ENCODE measurements at places on chromosomes 5 and 9.

DNA sequence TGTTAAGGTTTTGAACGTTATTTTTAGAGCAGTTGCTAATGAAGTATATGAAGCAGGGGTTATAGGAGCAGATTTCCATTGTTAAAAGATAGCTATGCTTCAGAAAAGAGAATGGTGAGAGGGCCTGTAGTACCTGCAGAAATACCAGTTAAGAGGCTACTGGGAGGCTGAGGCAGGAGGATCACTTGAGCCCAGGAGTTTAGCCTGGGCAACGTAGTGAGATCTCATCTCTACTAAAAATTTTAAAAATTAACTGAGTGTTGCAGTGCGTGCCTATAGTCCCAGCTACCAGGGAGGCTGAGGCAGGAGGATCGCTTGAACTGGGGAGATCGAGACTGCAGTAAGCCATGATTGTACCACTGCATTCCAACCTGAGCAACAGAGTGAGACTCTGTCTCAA, 148.8 kb downstream of the ZCCHC7 start:
- DNase-seq: no peak

GRCh38 chr5:16957304-16958196, 21.5 kb upstream of the MYO10 start:
- peak; percentile 75 for DNase-seq

DNA sequence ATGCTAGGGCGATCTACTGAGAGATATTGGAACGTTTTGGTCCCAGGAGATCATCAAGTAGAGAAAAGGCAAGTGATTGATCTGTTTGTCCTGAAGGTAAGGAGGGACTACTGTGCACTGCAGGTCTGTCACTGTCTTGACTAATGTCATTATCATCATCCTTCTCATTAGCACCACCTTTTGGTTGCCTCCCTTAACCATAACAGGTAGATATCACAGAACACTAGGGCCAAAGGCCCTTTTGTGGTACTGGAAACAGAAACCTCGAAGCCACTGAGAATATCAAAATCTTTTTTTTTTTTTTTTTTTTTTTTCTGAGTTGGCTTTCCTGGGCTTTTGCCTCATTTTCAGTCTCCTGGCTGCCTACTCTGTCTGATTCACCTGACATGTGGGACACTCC, 134.0 kb downstream of the KCTD16 start:
- no peak for DNase-seq

DNA sequence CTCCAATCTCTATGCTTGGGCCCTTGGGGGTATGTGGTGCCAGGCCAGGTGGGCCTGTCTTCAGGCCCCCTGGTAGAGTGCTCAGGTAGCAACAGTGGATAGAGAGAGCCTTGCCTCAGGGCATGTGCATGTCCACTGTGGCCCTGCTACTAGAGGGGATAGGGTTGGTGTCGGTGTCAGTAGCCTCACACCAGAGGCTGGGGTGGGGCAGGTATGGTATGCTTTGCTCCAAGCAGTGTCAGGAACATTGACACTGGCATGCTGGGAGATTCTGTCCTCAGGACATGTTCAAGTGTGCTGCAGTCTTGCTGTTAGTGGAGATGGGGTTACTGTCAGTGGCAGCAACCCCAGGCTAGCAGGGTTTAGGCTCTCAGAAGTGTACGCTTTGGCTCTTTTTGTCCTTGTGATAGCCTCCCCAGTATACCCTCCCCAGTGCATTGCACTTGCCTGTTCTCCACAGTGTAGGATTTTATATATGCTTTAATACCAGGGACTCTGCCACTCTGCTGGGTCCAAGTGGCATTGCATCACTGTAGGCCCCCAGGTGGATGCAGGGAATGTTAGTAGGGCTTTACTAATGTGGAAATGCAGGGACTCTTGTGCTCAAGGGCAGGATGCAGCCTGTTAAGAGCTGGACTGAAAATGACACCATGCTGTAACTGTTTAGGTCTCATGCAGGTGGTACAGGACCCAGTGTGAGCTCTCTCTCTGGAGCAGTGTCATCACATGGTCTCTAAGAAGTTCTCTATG, 21.6 kb downstream of the RIC1 start:
- DNase-seq: no peak

- no peak for DNase-seq
Measured at GRCh38 chr5:178192244-178192643, 5.1 kb upstream of the GMCL2 start.

DNA sequence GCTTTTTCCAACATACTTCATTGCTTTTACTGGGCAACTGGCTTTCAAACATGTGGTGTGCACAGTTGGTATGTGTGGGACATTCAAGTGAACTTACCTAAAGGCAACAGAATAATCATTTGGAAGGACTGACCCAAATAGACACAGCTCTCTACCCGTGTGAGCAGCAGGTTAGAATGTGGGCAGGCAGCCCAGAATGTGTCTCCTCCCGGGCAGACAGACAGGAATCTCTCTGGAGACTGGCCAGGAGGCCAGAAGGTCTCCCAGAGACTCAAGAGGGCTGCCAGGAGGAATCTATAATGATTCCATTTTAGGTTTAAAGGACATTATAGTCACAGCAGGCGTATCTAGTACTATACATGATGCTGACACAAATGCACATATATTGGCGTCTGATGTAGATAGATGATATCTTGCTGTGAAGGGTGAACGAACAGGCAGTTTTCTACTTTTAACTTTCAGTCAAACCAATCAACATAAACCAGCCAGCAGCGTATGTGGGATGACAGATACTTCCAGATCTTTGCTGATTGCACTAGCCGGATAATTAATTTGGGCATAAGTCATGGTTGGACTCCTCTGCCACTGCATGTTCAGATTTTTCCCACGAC, 297.4 kb upstream of the ZNF608 start:
- peak; percentile 82 for DNase-seq

- DNase-seq: no peak
Measured at GRCh38 chr5:173065155-173065554, 9.0 kb downstream of the CREBRF start.

DNA sequence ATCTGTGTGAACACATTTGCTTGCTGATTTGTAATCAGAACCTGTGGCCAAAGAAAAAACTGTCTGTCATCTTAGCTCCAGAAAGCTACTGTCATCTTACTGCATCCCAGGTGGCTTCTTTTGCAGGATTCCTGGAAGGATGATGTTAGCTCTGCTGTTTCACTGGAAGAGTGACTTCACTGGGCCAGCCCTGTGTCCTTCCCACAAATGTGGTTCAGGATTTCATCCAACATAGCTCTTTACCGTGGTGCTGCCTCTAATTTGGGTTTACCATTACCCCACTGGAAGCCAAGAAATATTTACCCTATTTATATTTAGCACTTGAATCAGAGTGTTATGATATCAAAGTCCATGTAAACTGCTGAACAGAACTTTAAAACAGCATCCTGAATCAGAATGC, 501.0 kb downstream of the GADD45G start:
- DNase-seq: peak; percentile 89

DNA sequence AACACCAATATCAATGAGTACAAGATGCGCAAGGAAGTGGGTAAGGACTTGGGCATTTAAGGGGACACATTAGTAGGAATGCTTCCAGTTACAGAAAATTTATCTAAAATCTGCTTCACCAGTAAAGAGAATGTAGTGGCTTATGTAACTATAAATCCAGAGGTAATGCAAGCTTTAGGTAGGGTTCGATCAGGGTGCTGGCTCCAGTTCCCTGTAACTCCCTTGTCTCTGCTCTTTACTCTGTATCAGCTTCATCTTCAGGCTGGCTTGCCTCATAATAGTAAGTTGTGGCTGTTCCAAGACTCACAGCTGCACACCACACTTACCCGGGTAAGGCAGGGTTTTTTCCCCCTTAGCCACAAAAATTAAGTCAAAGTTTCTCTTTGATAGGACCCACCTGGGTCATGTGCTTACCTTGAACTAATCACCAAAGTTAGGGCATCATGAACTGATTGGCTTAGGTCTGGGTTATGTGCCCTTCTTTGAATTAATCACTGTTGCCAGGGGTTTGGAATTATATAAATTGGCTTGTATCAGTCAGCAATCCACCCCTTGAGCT, 35.5 kb downstream of the ARHGEF37 start:
- no peak for DNase-seq

- no peak for DNase-seq
Measured at GRCh38 chr5:128426090-128426534, 111.9 kb downstream of the FBN2 start.

DNA sequence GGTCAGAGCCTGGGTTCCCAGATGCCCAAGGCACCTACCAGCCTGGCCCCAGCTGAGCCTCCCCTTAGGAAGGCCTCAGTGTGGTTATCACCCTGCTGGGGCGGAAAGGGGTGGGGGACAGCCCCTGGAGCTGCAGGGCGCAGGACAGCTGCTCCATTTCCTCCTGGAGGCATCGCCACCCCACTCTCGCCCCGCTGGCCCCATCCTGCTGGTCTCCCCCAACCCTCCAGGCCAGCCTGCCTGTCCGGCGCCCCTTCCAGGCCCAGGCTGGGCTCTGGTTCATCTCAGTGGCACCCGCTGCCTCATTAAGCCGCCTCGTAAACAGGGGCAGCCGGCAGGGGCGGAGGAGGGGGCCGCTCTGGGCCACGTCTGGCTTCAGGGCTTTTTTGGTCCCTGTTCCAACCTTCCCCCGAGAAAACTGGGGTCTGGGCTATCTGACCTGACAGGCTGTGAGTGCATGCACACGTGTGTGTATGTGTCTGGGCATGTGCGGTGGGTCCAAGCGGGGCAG, 30.8 kb upstream of the ENHO start:
- no peak for DNase-seq

- DNase-seq: peak; percentile 61
Measured at GRCh38 chr5:82225525-82226172, 52.5 kb downstream of the RPS23 start.

GRCh38 chr9:107760469-107761242, 271.1 kb upstream of the KLF4 start:
- DNase-seq: peak; percentile 79

DNA sequence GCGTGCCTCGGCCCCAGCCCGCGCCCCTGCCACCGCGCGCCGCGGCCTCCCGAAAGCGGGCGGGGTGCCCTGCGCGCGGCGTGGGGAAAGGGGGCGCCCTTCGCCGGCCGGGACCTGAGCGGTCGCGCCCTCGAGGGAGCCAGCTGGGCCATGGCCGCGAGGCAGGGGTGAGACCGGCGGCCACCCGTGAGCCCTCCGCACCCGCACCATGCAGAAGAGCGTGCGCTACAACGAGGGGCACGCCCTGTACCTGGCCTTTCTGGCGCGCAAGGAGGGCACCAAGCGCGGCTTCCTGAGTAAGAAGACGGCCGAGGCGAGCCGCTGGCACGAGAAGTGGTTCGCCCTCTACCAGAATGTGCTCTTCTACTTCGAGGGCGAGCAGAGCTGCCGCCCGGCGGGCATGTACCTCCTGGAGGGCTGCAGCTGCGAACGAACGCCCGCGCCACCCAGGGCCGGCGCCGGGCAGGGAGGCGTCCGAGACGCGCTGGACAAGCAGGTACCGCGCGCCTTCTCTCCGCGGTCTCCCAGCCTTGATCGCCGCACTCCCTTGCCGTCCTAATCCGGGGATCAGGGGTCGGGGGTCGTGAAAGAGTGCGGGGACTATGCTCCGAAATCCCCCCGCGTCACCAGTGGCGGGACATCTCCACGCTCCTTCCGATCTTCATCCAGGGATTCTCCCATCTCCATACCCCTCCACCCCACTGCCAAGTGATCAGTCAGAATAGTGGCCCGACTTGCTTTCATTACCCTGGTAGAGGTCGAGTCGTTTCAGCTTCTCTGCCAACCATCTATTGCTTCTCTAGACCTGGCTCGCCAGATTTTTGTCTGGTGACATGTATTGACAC, 590 bp downstream of the RASGRF2 start:
- DNase-seq: no peak

- DNase-seq: no peak
Measured at GRCh38 chr9:20526500-20527319, 95.6 kb downstream of the MLLT3 start.

DNA sequence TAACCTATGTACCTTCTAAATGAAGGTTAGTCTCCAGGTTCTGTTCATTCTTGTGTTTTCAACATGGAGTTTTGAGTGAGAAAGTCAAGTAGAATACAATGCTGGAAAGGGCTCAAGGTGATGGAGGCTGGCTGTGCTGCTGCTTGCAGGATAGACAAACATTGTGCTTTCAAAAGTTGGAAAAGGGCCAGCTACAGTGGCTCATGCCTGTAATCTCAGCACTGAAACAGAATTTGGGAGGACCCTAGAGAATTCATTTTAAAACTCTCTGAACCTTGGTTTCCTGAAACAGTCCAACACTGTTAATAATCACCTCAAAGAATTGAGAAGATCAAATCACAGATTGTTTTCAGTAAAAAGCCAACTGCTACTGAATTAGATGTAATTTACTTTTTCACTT, 15.4 kb upstream of the IARS1 start:
- DNase-seq: no peak

DNA sequence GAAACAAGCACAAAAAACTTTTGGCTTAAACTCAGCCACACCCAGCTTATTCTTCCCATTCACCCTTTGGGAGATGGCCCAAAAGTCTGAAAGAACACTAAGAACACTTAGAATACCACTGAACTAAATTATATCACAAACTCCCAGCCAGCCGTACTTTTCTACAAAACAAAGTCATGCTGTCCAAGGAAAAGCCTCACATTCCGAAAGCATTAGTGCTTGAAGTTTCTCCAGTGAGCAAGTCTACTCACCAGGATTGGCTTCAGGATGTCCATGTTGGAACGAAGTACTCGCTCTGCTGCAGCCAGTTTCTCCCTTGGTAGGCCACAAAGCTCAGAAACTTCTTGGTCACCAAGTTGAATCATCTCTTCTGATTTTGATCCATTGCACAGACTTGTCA, 69.7 kb downstream of the ABCA1 start:
- DNase-seq: peak; percentile 77

DNA sequence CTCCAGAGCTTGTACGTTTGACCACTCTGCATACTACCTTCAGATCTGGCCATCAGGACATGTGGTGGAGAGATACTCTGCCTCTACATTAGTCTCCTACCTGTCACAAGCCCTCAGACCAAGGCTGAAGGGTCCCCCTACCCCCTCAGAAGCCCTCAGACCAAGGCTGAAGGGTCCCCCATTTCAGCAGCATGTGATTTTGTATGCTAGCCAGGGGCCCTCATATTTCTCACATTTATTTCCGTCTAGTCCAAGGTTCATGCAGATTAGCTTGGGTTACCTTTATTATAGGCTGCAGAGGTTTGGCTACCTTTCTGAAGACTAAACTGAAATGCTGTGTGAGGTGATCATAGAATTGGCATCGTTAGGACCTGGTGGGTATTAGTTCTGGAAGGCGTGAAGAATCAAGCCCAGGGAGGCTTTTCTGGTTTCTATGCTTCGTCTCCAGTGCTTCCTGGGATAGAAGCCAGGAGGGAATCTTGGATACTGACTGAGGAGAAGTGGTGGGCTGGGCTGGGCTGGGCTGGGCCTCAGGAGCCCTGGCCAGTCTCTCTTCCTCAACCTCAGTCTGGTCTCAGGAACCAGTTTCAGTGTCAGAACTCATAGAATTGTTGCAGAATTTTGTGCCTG, 2.8 kb downstream of the SMIM32 start:
- peak; percentile 70 for DNase-seq

- DNase-seq: no peak
Measured at GRCh38 chr5:178545176-178545575, 45.0 kb downstream of the COL23A1 start.

DNA sequence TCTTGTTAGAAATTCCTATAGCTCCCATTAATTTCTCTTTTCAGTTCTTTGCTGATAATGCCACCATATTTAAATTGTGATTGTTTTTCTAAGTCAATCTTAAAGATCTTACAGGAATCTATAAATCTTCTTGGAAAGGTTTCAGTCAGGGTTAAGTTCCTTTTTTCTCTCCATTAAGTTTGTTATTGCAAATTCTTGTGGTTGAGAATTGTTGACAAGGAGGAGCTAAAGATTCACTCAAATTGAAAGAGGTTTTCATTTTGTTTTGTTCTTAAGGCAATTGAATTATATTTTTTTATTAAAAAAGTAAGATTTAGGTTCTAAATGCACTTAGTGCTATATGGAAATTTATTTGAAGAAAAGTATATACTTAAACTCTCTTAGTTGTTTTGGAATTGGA, 213.4 kb downstream of the PRR16 start:
- no peak for DNase-seq
